ENCODE measurements at places on chromosomes 16 and 17. TPM values are rescaled to one million over a fixed set of nuclear protein-coding genes. Genes with fewer than 3 reads are reported as not detected.

Gene CX3CL1
- total RNA-seq, result not detected

Gene CDH5
- not detected for total RNA-seq

Gene KRTAP4-6
- total RNA-seq, result not detected

Gene ATP5PD
- total RNA-seq, result 69.9 TPM

Gene ST6GALNAC2
- 0.50 TPM for total RNA-seq

Gene ABCA3
- total RNA-seq, result 4.0 TPM

Gene RNF157
- 25.5 TPM for total RNA-seq

Gene FOXL1
- total RNA-seq, result 0.11 TPM

Gene TMEM238L
- not detected for total RNA-seq

Gene TEX19
- not detected for total RNA-seq

Gene GNAO1
- total RNA-seq, result 3.6 TPM

Gene MPP3
- total RNA-seq, result not detected

Gene PYDC1
- not detected for total RNA-seq

Gene SEC14L5
- not detected for total RNA-seq

Gene PRSS22
- total RNA-seq, result 2.1 TPM

Gene MTHFSD
- total RNA-seq, result 6.2 TPM

Gene NHLRC4
- 0.25 TPM for total RNA-seq

Gene CD300C
- not detected for total RNA-seq

Gene SPECC1
- 6.9 TPM for total RNA-seq

Gene KRT27
- not detected for total RNA-seq

Gene TMEM88
- total RNA-seq, result 33.7 TPM

Gene CA5A
- not detected for total RNA-seq

Gene IL21R
- 121 TPM for total RNA-seq

Gene AIPL1
- total RNA-seq, result not detected
